CD4-positive, CD25-positive, alpha-beta regulatory T cell (primary cell): ENCODE measurements at places on chromosomes 13 and 19. TPM values are rescaled to one million over a fixed set of nuclear protein-coding genes. Genes with fewer than 3 reads are reported as not detected.

Gene ZNF763
- 2.4 TPM for polyA plus RNA-seq

Gene TPTE2
- not detected for polyA plus RNA-seq

Gene POSTN
- not detected for polyA plus RNA-seq

Gene HPN
- polyA plus RNA-seq, result 0.54 TPM

Gene CD37
- 168 TPM for polyA plus RNA-seq

GRCh38 chr13:45474584-45475454, 10.1 kb downstream of the COG3 start:
- DNase-seq, result no peak

DNA sequence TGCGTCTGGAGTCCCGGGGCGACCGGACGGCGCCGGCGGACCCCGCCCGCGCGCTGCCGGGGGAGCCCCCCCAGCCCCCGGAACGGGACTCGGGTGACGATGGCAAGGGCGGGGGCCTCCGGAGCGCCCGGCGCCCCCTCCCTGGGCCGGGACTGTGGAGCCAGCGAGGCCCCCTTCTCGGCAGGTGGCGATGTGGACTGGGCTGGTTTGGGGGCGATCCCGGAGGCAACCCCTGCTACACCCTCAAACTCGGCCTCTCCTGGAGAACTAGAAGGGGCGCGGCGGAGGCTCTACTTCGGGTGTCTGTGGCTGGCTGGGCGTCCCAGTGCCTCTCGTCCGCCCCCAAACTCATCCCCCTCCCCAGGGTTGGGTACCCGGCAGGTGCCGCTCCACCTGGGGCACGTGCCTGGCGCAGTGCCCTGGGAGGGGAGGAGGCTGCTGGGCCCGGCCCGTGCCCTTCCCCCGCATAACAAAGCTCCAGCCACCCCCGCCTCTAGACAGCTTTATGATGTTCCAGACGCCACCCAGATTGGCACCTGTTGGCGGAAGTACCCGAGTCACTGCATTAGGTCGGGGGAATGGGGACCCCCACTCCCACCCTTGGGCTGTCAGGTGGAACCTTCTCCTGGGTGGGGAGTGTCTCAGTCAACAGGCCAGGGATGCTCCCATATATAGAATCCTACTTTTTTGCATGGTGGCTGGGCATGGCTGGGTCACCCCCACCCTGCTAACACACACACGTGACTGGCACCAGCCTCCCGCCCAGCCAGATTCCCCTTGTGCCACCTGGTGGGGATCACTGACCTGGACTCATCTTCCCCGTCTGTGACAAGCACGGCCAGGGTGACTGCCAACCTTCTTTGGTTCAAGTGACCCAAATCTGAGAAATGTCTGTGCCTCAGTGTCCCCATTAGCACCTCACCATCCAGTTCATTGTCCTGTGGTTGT, 722 bp downstream of the PKN1 start:
- peak; percentile 53 for DNase-seq

DNA sequence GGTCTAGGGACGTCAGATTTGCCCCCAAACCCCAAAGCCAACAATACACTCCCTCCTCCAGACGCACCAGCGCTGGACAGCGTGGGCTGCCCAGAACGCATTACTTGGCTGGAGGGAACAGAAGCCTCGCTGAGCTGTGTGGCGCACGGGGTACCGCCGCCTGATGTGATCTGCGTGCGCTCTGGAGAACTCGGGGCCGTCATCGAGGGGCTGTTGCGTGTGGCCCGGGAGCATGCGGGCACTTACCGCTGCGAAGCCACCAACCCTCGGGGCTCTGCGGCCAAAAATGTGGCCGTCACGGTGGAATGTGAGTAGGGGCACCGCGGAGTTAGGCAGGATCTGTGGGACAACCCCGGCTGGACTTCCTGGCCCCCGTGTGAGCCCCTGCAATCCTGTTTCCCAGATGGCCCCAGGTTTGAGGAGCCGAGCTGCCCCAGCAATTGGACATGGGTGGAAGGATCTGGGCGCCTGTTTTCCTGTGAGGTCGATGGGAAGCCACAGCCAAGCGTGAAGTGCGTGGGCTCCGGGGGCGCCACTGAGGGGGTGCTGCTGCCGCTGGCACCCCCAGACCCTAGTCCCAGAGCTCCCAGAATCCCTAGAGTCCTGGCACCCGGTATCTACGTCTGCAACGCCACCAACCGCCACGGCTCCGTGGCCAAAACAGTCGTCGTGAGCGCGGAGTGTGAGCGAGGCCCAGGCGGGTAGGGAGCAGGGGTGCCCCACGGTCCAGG, 4.0 kb downstream of the ICAM5 start:
- DNase-seq, result no peak

GRCh38 chr19:38360839-38361631, 13.3 kb upstream of the PSMD8 start:
- no peak for DNase-seq

DNA sequence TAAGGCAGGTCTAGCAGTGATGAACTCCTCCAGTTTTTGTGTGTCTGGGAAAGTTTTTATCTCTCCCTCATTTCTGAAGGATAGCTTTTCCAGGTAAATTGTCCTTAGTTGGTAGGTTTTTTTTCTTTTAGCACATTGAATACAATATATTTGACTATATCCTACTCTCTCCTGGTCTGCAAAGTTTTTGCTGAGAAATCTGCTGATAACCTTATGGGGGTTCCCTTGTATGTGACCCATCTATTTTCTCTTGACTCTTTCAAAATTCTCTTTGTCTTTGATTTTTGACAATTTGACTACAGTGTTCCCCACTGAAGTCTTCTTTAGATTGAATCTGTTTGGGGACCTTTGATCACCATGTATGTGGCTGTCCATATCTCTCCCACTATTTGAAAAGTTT, 42.6 kb upstream of the ZNF507 start:
- DNase-seq, result no peak

DNA sequence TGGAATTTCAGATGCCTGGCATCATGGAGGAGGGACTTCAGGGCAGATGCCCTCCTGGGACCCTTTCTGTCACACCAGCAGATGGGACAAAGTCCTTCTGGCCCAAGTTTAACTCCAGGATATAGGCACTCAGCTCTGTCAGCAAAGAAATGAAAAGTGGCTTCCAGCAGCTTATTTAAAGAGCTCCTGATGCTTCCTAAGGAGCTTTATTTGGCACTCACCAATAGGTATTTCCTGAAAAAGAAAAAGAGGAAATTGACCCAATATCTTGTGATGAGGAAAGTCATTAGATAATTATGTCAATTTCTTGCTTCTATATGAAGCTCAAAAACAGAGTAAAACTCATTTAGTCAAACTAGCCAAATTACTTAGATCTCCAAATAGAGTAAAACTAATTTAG, 224.6 kb downstream of the RAP2A start:
- no peak for DNase-seq
